ENCODE measurements at places on chromosomes 6 and 20.

- DNase-seq, result no peak
- H3K4me1 ChIP-seq, result no peaks in the 10 kb centered on the region
- no peaks in the 10 kb centered on the region for H3K27me3 ChIP-seq
- no peaks in the 10 kb centered on the region for H3K36me3 ChIP-seq
- no peak overlapping the region for H3K27ac ChIP-seq
Observed at GRCh38 chr20:4453359-4453758, 268.4 kb upstream of the PRND start.

DNA sequence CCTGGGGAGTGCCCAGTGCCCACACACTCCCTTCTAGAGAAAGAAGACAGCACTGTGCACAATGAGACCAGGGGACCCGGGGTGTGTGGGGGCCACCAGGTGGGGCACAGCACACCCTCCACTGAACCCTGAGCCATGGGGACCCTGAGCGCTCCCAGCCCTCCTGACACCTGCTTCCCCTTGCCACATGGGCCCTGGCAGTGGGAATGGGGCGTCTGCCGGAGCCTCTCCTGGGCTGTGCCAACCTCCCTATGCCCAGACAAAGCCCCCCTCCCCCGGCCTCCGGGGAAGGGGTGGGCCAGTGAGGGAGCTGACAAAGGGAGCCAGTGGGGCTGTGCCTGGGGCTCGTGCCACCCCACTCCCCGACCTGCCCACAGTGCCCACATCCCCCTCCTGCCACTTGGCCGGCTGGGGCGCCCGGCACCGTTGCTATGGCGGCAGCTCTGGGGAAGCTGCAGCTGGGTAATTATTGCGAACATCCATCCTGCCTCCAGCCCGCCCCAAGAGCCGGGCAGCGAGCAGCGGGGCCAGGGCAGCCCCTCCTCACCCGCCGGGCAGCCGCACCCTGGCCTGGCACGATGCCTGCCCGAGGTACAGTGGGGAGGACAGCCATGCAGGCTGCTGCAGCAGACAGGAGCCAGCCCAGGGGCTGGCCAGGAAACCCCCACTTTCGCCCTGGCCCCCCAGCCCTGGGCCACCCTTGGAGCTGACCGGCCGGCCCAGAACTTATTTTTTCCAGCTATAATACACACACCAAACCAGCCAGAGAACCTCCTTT, 41.9 kb upstream of the NOL4L start:
- no peaks in the 10 kb centered on the region for H3K27me3 ChIP-seq
- no peaks in the 10 kb centered on the region for H3K36me3 ChIP-seq
- H3K4me3 ChIP-seq, result no peak overlapping the region
- no peak overlapping the region for H3K27ac ChIP-seq
- H3K4me1 ChIP-seq, result peaks cover 6% of the 10 kb centered on the region

DNA sequence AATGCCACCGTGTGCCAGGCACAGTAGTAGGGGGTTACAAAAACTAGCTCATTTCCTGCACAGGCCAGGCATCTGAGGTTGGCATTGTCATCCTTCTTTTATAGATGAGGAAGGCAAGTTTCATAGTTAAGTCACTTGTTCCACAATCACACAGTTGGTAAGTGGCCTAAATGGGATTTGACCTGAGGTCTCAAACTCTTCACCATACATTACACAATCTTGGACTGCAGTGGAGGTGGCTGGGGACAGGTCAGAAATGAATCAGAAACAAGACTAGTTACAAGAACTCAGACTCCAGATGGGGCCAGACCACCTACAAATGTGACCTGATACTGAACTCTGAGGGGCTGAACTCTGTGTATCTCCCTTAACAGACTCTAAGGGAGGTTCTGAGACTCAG, 49.4 kb downstream of the TRMT6 start:
- H3K4me1 ChIP-seq, result no peaks in the 10 kb centered on the region
- no peak for DNase-seq
- H3K36me3 ChIP-seq, result no peaks in the 10 kb centered on the region
- H3K27ac ChIP-seq, result no peak overlapping the region
- no peak overlapping the region for H3K4me3 ChIP-seq

DNA sequence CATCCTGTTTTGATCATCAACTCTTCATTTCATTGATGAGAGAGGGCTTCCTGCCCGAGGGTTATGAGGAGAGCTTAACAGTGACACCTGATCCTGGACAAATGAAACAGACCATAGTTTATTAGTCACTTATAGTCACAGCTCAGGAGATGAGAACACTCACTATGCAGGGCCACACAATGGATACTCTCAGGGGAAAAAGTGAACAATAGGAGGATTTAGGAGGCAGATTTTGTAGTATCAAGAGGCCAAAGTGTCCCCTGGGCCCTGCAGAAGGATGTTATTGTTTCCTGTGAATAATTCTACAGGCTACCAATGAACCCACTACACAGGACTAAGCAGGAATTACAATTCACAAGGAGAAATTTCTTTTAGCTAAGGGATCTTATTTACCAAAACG, 772.8 kb upstream of the MAN1A1 start:
- no peak for DNase-seq
- no peaks in the 10 kb centered on the region for H3K4me1 ChIP-seq
- H3K27me3 ChIP-seq, result no peaks in the 10 kb centered on the region
- no peaks in the 10 kb centered on the region for H3K36me3 ChIP-seq

DNA sequence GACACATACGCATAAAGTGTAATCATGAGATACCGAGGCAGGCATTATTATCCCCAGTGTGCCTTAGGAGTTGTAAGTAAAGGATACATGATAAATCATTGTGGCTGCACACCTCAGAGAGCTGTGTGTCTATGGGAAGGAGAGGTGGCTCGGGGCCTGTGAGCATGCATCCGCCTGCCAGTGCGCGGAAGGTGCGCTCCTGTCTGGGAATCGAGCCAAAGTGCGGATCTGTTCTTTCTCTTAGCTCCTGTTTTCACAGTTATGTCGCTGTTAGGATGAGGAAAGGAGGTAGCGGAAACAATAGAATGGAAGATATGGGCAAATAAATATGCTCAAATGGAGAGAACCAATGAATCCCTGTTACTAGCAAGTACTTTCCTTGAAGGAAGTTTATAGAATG, 98.0 kb downstream of the ANKRD6 start:
- H3K4me3 ChIP-seq, result no peak overlapping the region
- no peak for DNase-seq
- no peaks in the 10 kb centered on the region for H3K4me1 ChIP-seq
- H3K36me3 ChIP-seq, result no peaks in the 10 kb centered on the region
- no peak overlapping the region for H3K27ac ChIP-seq

- H3K27me3 ChIP-seq, result no peaks in the 10 kb centered on the region
- DNase-seq, result no peak
- no peak overlapping the region for H3K4me3 ChIP-seq
- no peaks in the 10 kb centered on the region for H3K4me1 ChIP-seq
Observed at GRCh38 chr6:46628498-46628897, 24.1 kb downstream of the CYP39A1 start.

GRCh38 chr6:37287519-37288157, 29.7 kb upstream of the TMEM217 start:
- no peak for DNase-seq
- H3K27ac ChIP-seq, result no peak overlapping the region
- no peak overlapping the region for H3K4me3 ChIP-seq

GRCh38 chr6:139628270-139628669, 253.8 kb upstream of the CITED2 start:
- no peaks in the 10 kb centered on the region for H3K4me1 ChIP-seq
- no peaks in the 10 kb centered on the region for H3K36me3 ChIP-seq
- no peak overlapping the region for H3K27ac ChIP-seq
- no peak overlapping the region for H3K4me3 ChIP-seq
- H3K27me3 ChIP-seq, result no peaks in the 10 kb centered on the region

- no peak overlapping the region for H3K27ac ChIP-seq
- H3K36me3 ChIP-seq, result no peaks in the 10 kb centered on the region
- H3K27me3 ChIP-seq, result no peaks in the 10 kb centered on the region
- H3K4me1 ChIP-seq, result no peaks in the 10 kb centered on the region
- DNase-seq, result no peak
Observed at GRCh38 chr6:41656002-41656691, 17.9 kb downstream of the MDFI start.

GRCh38 chr6:154510144-154510905, at the start of gene CNKSR3:
TSS of gene CNKSR3 (minus strand) at chr6:154510685. CDS start at chr6:154510114, 571 bp downstream.
- no peak for DNase-seq
- H3K4me1 ChIP-seq, result peaks cover 11% of the 10 kb centered on the region
- no peak within 1 kb of the TSS for H3K27ac ChIP-seq
- H3K4me3 ChIP-seq, result peak within 1 kb of the TSS; percentile 39
- H3K36me3 ChIP-seq, result no peaks in the 10 kb centered on the region
- no peaks in the 10 kb centered on the region for H3K27me3 ChIP-seq

DNA sequence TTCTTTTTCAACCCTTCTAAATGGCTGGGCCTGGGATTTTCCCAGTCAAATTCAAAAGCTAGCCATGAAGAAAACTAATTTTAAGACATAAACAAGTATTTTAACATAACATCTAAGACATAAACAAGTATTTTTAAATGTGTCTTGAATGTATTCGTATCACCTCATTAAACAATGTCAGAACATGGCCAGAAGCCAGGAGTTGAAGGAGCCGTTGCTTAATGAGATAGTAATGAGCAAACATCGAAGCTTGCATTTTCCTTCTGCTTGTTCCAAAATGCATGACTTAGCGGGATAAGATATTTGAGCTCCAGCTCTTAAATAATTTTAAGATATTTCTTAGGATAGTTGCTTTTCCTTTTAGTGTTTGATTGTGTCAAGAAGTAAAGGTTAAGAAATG, 4.2 kb upstream of the RNF182 start:
- peaks cover 15% of the 10 kb centered on the region for H3K4me1 ChIP-seq
- peaks cover 11% of the 10 kb centered on the region for H3K27me3 ChIP-seq
- no peak for DNase-seq
- no peak overlapping the region for H3K27ac ChIP-seq
- no peaks in the 10 kb centered on the region for H3K36me3 ChIP-seq

- peak overlapping the region; percentile 17 for H3K4me3 ChIP-seq
- peaks cover 29% of the 10 kb centered on the region for H3K4me1 ChIP-seq
- no peaks in the 10 kb centered on the region for H3K36me3 ChIP-seq
- H3K27me3 ChIP-seq, result peaks cover 79% of the 10 kb centered on the region
Observed at GRCh38 chr6:98845211-98846020, 11.0 kb downstream of the POU3F2 start.

- H3K27me3 ChIP-seq, result no peaks in the 10 kb centered on the region
- no peaks in the 10 kb centered on the region for H3K36me3 ChIP-seq
- no peaks in the 10 kb centered on the region for H3K4me1 ChIP-seq
- no peak overlapping the region for H3K27ac ChIP-seq
- no peak for DNase-seq
Observed at GRCh38 chr6:39836606-39837005, 44.4 kb downstream of the DAAM2 start.

GRCh38 chr6:125789167-125789566, 1.6 kb upstream of the NCOA7 start:
- H3K27me3 ChIP-seq, result no peaks in the 10 kb centered on the region
- DNase-seq, result no peak
- no peak overlapping the region for H3K4me3 ChIP-seq
- peak overlapping the region; percentile 86 for H3K27ac ChIP-seq
- H3K36me3 ChIP-seq, result no peaks in the 10 kb centered on the region

- no peak overlapping the region for H3K4me3 ChIP-seq
- H3K4me1 ChIP-seq, result no peaks in the 10 kb centered on the region
- H3K27ac ChIP-seq, result no peak overlapping the region
- H3K36me3 ChIP-seq, result peaks cover 85% of the 10 kb centered on the region
- no peak for DNase-seq
- no peaks in the 10 kb centered on the region for H3K27me3 ChIP-seq
Observed at GRCh38 chr20:64003960-64004725, 23.2 kb downstream of the PRPF6 start.

DNA sequence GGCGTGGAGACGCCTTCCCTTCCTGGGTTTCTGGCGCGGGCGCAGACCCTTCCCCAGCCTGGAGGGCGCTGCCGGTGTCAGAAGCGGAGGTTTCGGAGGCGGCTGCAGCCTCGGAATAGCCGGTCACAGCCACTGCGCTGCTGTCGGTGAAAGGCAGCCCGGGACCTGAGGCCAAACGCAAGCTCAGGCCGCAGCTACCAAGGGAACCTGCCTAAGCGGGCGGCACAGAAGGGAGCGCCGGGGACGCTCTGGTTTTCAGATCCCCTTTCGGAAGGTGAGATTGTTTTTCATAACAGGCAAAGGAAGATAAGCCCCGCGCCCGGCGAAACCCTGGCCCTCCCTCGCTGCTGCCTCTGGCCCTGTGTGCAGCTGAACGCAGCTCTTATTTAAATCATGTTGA, 116.5 kb downstream of the FAM120B start:
- DNase-seq, result no peak
- no peak overlapping the region for H3K4me3 ChIP-seq
- no peaks in the 10 kb centered on the region for H3K27me3 ChIP-seq
- H3K36me3 ChIP-seq, result no peaks in the 10 kb centered on the region

DNA sequence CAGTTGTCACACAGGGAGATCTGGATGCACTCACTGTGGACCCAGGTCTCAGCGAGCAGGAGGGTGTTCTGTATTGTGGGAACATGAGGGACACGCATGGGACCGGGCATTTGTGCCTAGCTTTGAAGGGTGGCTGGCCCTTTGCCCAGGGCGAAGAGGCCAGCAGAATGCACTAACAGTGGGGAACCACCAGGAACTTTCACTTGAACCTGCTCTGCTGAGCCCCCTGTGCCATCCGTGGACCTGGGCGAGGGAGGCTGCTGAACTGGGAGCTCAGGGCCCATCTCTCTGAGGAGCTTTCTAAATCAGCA, 1.2 kb upstream of the ULBP2 start:
- no peak overlapping the region for H3K27ac ChIP-seq
- peaks cover 44% of the 10 kb centered on the region for H3K27me3 ChIP-seq

DNA sequence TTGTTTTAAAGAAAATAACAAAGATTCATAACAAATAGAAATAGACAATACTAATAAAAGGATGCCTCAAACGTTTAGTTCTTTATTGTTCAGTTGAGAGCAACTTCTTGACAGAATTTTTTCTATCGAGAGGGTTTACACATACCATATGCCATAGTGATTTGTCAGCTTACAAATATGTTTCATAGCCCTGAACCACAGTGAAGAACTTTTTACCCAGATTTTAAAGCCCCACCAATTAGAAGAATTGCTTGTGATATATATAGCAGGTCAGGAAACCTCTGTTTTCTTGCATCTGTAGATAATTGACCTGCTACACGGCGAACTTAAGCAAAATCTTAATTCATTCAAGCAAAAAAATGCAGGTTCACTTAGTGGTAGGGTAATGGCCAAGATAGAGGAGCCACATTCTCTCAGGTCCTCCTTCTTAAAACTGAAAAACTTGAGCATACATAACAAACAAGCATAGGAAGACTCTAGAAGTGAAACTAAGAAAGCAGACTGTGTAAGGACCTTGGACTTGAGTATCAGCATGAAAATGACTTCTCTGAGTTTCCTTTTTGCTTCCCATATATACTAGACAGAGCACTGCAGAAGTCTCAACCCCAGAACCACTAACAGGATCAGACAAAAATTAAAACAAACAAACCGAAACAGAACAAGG, 39.5 kb downstream of the CRISP1 start:
- DNase-seq, result no peak
- H3K27ac ChIP-seq, result no peak overlapping the region
- no peak overlapping the region for H3K4me3 ChIP-seq

Data from effector memory CD4-positive, alpha-beta T cell (primary cell).